ENCODE measurements at places on chromosomes 1 and 21. TPM values are rescaled to one million over a fixed set of nuclear protein-coding genes. Genes with fewer than 3 reads are reported as not detected.

The SELENBP1 gene
- 413 TPM for total RNA-seq

- no peak for DNase-seq
Observed at GRCh38 chr1:68464891-68465290, 15.1 kb upstream of the RPE65 start.

DNA sequence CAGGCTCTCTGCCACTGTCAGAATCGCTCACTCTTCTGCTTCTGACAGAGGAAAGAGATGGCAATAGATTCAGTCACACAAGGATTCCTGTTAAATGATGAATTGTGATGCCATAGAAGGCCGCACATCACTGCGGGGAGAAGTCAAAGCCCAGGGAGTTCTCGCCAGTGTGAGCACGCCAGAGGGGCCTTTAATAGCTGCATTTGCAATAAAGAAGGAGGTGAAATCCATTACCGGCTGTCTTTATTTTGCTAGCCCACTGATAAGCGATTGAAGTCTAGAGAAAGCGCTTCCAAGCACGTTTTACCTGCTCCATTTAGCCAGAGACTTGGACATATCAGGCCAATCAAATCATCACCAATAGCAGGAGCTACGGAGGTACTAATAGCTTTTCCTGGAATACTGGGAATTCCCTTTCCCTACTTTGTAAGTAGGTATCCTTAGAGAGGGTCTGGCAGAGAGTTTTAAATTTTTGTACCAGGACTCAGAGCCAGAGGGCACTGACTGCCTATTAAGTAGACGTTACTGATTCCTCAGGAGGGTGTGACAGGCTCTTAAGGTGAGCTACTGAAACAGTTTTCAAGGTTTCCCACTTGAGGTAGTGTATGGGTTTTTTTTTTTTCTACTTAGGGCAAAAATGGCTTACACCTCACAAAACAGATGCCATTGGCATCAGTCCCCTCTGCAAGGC, 10.2 kb upstream of the TARBP1 start:
- DNase-seq: no peak

The TIAM1 gene
- total RNA-seq: 45.5 TPM

- DNase-seq: peak; percentile 55
Observed at GRCh38 chr1:168135921-168136708, 615 bp downstream of the GPR161 start.

The HTR6 gene
- total RNA-seq: not detected

- no peak for DNase-seq
Observed at GRCh38 chr1:7313081-7313546, 458.0 kb upstream of the VAMP3 start.

DNA sequence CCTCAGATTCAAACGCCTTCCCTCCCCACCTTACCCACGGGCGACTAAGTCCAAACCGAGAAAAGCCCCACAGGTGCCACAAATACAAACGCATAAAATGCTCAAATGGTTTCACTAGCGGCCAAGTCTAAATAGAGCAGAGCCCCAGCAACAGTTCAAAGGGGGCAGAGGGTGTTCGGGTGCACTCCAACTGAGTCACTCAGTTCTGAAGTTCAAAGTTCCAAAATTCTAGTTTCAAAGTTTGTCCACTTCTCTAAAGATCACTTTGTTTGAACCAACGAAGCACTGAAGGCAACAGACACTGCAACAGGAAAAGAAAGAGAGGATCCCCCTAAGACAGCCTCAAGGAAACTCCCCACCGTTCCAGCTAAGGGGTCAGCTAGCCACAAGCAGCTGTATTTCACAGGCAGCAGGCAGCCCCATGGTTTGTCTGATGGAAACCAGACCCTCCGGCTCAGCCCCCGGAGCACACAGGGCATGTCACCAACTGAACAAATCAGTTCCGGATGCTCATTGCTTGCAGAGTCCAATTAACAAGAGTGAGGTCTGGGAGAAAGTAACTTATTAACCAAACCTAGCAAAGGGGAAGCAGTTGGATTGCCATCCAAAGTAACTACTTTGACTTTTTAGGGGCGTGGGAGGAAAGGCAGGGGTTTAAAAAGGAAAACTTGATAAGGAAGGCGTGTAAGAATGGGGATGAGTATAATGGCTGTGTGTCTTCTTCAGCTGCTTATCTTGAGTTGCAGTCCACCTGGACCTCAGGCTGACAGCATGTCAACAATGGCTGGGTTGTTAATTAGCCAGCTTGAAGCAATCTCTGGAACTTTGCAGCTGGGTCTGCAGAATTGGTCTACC, 1423.9 kb upstream of the PRMT6 start:
- no peak for DNase-seq

GRCh38 chr1:36696261-36696940, 213.7 kb upstream of the CSF3R start:
- DNase-seq: no peak

- no peak for DNase-seq
Observed at GRCh38 chr1:149949911-149950310, 13.2 kb upstream of the MTMR11 start.

DNA sequence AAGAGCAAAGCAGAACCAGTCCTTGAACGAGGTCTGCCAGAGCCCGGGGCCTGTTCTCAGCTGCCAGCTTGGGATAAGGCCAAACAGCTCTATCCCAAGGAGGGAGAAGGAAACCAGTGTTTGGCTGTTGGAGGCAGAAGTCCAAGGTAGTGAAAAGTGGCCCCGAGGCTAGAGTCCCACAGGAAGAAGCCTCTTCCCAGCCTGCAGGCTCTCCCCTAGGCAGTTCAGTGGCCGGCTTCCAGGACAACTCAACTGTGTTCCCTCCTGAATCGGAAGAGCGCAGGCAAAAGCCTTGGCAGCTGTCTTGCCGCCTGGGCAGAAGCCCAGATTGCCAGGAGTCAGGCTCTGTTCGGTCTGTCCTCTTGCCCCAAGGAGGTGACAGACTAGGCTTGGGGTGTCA, 19.3 kb downstream of the QSOX1 start:
- DNase-seq: peak; percentile 75

- peak; percentile 79 for DNase-seq
Observed at GRCh38 chr1:155125946-155126555, 1.6 kb upstream of the EFNA1 start.

DNA sequence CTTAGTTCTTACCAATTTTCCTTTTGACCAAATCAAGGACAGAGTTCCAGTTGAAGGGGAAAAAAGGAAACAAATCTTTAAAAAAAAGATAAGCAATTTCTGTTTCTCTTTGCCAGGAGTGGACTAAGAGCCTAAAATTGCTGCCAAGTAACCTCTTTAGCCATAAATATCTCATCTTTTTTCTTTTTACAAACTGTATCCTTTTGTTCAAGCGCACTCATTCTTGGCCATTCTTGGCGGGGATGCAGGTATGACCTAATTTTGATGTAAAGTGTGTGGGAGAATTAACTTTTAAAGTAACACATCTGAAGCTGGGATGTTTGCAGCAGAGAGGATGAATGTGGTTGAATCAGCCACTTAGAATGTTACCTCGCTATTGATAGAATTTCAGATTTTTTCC, 13.4 kb upstream of the KIF1B start:
- no peak for DNase-seq

DNA sequence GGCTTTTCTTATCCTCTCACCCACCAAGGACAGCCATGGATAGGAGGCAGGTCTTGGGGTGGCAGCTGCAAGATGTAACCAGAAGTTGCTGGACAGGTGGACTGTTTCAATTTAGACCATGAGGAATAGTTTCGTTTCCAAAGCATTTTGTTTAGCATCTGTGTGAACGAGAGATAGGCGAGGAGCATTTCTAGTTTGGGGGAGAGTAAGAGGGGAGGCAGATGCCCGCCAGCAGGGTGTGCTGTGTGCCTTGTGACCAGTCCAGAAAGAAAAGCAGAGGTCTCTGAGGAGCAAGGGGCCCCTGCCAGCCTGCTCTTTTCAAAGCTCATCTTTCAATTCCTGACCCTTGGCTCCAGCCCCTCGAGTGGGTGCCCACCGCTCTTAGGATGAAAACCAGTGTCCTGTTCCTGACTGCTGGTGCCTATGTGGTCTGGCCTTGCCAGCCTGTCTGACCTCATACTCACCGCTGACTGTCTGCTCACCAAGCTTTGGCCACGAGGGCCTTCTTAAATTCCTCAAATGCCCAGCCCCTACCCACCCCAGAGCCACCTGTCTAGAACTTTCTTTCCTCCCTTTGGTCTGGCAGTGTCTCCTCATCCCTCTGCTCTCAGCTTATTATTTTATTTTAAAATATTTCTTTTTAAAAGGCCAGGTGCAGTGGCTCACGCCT, 8.5 kb downstream of the SERINC2 start:
- no peak for DNase-seq

GRCh38 chr1:85862456-85862855, 154.2 kb upstream of the ZNHIT6 start:
- no peak for DNase-seq

GRCh38 chr1:2999138-2999537, 22.1 kb upstream of the ACTRT2 start:
- no peak for DNase-seq

The IGSF9 gene
- 2.0 TPM for total RNA-seq

DNA sequence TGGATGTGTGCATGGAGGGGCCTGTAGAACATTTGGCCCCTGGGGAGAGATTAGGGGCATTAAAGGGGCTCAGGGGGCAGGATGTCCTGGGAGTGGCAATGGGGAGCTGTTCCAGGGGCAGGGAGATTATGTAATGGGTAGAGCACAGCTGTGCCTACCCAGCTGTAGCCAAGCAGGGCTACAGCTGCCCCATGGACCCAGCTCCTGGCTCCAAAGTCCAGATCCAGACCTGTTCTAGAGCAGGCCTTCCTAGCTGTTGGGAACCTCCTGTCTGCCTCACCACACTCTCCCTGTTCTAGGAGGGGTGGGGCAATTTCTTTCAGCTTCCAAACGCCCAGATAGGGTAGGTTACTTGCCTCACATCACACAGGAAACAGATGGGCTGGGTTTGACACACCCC, 5.6 kb downstream of the RPS6KA1 start:
- DNase-seq: no peak

DNA sequence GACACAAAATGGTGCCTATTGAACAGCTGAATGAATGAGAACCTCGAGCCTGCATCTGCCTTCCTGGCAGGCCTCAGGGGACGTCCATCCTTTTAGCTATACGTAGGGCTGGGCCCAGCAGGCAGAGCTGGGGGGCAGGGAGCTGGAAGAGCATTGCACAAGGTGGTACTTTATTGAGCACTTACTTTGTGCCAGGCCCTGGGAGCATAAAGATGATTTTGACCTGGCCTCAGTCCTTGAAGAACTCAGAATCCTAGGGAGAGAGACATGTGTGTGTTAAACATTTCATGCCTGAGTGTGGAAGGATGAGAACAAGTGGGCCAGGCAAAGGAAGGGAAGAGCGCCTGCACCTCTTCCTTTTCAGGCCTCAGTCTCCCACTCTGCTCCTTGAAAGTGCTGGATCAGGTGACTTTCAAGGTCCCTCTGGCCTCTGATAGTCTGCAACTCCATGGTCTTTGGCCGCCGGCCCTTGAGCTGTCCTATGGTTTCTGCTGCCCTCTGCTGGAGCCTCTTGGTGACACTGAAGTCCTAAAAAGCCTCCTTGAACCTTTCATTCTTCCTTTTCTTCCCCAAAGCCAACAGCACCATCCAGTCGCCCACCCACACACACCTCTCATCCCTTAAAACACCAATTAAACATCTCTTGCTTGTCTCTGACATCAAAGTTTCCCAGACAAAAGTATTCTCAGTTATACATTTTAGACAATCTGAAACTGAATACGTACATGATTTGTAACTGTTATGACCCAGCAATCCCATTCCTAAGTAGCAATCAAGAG, 3.5 kb upstream of the PEAR1 start:
- DNase-seq: peak; percentile 84

- DNase-seq: no peak
Observed at GRCh38 chr1:115280064-115280463, 58.0 kb downstream of the NGF start.

The KRTAP13-2 gene
- not detected for total RNA-seq

- no peak for DNase-seq
Observed at GRCh38 chr1:67787746-67788145, 45.5 kb downstream of the GNG12 start.

The NBPF6 gene
- not detected for total RNA-seq

DNA sequence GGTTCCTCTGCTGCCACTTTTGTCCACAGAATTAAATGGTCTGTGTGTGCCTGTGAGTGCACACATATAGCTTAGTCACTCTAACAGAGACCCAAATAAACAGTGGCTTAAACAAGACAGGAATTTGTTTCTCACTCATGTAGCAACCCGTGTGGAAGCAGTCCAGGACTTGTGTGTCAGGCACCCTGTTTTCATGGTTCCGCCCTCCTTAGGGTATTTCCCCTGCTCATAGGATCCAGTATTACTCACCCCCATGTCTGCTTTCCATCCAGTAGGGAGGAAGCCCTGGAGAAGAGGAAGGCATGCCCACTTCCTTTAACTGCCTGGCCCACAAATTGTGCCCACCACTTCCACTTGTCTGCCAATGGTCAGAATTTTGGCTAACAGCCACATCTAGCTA, 41.3 kb upstream of the TACSTD2 start:
- peak; percentile 55 for DNase-seq

DNA sequence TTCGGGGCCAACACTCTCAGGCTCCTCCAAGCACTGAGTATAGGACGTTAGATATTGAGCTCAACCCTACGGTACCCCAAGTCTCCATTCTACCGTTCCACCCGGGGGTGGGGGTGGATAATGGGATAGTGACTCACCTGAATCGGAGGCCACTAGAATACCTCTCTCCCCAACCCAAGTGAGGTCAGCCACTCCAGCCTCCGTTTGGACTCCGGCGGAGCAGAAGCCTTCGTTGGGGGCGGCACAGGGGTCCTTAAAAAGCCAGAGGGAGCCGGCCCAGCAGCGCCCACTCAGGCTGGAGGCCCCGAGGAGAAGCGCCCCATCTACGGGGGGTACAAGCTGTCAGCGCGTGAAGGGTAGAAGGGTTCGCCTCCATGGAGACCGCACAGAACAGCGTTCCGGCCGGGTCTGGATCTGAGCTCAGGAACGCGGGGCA, 556 bp downstream of the WDR77 start:
- DNase-seq: no peak

DNA sequence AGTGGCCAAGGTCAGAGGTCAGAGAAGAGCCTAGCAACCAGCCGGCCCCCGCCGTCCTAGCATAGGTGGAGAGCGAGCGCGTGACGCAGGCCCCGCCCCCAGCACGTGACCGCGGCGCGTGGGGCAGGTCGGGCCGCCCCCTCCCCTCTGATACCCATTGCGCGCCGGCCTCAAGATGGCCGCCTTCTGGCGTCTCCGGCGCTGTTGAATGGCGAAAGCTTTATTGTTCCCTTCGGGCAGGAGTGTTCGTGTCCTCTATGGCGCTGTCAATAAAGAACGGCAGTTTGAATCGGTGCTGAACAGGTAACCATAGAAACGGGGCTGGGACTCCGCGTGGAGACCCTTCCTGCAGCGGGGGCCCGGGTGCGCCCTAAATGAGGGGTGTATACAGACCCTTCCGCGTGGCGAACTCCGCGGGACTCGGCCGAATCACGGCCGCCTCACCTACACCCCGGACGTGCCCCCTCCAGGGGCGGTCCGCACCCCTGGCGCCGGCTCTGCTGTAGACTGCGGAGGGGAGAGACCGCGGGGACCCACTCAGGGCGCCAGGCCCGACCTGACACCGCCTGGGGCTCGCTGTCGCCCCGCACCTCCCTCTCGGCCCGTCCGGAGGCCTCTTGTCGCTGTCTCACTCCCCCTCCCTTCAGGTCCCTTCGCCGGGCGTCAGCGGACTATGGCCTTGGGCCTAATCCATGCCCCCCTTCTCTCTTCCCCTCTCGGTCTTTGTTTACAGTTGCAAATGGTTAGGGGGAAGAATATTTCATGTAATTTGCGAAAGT, at the start of gene ZBTB40:
Gene ZBTB40 (plus strand): TSS at position 150 of the 779 bp plus-strand sequence. CDS start 38,098 bp downstream, outside the sequence.
- peak; percentile 99 for DNase-seq

The MYCL gene
- 3.9 TPM for total RNA-seq

- no peak for DNase-seq
Observed at GRCh38 chr1:187733232-187733631, 904.5 kb downstream of the PLA2G4A start.

Data from lower lobe of right lung (tissue), 2 donors.